ENCODE measurements at places on chromosomes 16 and 17. TPM values are rescaled to one million over a fixed set of nuclear protein-coding genes. Genes with fewer than 3 reads are reported as not detected.

The G6PC3 gene
- 81.4 TPM for total RNA-seq

The NPIPB2 gene
- total RNA-seq: 0.61 TPM

The METRN gene
- total RNA-seq: 138 TPM

The NPTX1 gene
- total RNA-seq: 0.29 TPM

The TSR3 gene
- total RNA-seq: 70.0 TPM

The MT4 gene
- total RNA-seq: not detected

The ZNF19 gene
- total RNA-seq: 2.2 TPM

The TMEM235 gene
- total RNA-seq: not detected

The NUP85 gene
- 46.0 TPM for total RNA-seq

The ZNF200 gene
- 9.4 TPM for total RNA-seq

The BTBD17 gene
- not detected for total RNA-seq

The KRT31 gene
- not detected for total RNA-seq

DNA sequence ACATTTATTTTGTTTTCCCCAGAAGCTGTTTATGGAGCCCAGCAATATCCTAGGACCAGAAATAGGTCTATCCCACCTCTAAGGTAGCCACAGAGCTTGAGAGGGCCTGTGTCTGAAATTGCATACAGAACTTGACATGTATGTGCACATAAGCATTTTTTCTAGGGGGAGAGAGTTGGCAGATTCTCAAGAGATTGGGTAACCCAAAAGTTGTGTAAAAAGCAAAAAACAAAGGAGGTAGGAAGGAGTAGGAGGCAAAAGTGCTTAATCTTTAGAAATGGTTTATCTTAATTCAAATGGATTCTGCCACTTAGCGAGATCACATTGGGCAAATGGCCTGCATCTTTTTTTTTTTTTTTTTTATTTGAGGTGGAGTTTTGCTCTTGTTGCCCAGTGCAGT lies 3.5 kb downstream of the PLK1 start:
- no peak for DNase-seq

DNA sequence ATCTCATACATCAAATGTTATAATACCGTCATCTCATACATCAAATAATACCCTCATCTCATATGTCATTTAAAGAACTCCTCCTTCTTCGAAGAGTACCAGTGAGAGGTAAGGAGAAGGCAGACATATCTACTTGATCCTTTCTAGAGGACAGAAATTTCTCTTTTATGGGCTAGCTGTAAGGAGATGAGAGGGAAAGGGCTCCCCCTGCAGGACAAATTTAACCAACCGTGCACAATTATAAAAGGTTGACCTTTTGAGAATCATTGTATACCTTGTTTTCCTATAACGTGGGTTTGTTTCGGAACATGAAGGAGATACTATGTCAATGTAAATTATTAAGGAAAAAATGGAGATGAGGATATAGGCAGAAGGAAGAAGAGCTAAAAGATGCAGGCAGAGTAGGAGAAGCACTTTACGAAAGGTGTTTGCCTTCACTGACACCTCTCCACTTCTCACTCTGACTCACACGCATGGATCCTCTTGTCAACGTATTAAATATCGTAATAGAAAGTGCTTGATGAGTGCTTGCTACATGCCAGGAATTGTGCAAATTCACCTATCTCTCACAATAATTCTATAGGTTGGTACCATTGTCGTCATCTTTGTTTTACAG lies 465.9 kb upstream of the ERCC4 start:
- DNase-seq: peak; percentile 49

DNA sequence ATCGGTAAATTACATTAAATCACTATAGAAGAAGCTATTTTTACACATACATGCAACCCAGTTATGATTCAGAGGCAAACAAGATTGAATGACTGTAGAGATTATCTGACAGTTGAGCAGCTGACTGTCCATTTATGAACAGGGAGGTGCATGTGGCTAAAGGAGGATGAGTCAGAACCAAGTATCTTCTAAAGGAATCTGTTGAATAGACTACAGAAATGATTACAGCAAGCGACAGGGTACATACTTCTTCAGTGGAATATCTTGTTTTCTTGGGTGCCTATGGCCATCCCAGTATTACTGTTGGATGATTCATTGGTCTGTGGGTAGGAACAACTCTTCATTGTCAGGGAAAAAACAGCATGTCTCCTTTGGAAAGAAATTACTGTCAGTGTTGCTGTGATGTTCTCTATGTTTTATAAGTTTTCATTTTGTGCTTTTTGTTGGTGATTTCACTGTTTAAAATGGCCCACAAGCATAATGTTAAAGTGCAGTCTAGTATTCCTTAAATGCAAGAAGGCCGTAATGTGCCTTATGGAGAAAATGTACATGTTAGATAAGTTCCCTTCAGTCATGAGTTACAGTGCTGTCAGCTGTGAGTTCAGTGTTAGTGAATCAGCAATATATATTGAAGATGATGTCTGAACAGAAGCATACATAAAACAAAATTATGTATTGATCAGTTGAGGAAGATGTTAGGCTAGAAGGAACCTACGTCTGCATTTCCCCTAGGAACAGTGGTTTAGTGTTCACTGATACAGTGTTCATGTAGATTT lies 27.0 kb downstream of the CBFB start:
- peak; percentile 91 for DNase-seq

- DNase-seq: no peak
Measured at GRCh38 chr17:73582359-73582758, 61.9 kb downstream of the SDK2 start.

GRCh38 chr16:51321251-51321650 lies 170.2 kb upstream of the SALL1 start:
- no peak for DNase-seq

DNA sequence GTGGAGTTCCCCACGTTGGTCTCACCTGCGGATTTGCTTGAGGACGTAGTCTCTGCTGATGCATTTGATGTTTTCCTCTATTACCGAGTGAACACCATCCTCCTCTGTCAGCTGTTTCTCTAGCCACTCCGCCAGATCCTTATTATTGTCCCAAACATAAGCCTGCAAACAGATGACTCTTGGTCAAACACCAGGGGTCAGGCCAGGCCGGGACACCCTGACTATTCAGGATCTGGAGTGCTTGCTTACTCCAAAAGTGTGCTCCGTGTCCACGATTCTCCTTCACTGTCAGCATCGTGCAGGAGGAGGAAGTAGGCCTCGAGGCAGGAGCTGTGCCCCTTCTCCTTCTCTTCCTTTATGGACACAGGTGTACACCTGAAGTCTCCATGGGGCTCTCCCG lies 140.2 kb downstream of the AATF start:
- peak; percentile 16 for DNase-seq

GRCh38 chr16:69286941-69287713 lies 24.0 kb upstream of the VPS4A start:
- peak; percentile 64 for DNase-seq

DNA sequence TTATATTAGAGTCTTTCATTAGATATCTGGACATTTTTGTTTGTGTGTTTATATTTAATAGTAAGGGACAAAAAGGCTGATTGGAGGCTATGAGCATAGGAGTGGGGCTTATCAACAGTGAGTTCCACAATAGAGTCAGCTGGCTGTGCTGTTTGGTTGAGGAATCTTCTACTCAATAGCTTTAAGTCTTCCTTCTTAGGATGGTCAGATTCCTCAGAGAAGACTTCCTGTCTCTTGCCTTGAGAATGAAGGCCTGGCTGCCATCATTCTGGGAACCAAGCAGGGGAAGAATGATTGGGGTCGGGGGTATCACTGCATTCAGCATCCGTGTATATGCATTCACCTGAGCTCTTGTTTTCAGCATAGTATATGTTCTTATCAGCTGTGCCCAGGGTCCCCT lies 31.9 kb upstream of the ABCC11 start:
- peak; percentile 70 for DNase-seq

DNA sequence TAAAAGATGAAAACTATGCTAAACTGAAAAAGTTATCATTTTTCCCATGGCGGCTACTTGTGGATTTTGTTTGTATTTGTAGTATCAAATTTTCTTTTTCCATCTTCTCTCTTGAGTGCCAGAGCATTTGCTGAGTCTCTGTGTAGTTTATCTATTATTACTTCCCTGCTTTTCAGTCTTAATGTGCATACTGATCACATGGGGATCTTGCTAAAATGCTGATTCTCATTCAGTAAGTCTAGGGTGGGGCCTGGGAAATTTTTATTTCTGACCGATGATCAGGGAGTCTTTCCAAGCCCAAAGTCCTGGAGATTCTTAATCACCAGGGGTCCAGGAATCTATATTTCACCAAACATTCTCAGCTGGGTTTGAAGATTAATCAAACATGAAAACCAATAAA lies 189.0 kb upstream of the GOT2 start:
- DNase-seq: no peak

GRCh38 chr16:56869513-56870275 lies 4.7 kb downstream of the SLC12A3 start:
- peak; percentile 60 for DNase-seq

DNA sequence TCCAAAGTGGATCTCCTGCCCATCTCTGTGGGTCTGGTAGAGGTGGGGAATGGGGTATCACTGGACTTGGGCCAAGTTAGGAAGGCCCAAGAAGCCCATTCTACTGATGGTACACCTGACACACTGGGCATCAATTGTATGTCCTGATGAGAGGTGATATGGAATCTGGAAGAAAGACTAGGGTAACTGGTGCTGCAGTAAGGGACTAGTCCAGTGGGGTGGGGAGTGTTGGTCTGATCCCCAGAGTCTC lies 5.9 kb upstream of the NFATC3 start:
- DNase-seq: no peak

GRCh38 chr16:62408760-62409159 lies 372.5 kb upstream of the CDH8 start:
- DNase-seq: peak; percentile 57

GRCh38 chr17:51000835-51001638 lies 119.6 kb downstream of the SPAG9 start:
- DNase-seq: peak; percentile 80

DNA sequence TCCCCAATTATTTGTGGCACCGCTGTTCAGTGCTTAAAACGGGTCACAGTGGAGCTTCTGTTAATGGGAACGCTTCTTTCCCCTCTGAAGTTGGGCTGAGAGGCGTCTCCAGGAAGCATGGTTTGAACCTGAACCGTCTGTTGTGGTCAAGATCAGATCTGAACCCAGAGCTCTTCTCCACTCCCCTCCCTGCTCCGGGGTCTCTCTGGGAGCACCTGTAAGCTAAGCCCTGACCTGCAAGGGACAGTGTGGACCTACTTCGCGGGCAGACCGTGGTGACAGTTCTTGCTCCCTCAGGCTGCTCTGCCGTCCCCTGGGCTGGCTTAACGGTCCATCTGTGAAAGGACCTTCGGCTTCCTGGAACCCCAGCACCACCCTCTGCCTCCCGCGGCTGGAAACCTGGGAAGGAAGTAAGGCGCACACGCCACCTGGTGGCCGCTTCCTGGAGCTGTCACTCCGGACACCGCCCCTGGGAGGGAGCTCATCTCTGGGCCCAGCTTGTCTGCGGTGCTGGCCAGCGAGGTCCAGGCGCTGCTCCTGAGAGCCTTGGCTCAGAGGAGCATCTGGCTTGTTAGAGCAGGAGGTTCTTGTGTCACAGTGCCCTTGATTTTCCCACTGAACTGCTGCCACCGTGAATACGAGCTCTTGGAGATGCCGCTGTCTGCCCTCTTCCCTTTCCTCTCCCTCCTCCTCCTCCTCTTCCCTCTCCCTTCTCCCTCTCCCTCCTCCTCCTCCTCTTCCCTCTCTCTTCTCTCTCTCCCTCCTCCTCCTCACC lies 518.5 kb upstream of the EEF2KMT start:
- peak; percentile 68 for DNase-seq

- DNase-seq: peak; percentile 25
Measured at GRCh38 chr17:2712300-2713043, 908 bp upstream of the CLUH start.

DNA sequence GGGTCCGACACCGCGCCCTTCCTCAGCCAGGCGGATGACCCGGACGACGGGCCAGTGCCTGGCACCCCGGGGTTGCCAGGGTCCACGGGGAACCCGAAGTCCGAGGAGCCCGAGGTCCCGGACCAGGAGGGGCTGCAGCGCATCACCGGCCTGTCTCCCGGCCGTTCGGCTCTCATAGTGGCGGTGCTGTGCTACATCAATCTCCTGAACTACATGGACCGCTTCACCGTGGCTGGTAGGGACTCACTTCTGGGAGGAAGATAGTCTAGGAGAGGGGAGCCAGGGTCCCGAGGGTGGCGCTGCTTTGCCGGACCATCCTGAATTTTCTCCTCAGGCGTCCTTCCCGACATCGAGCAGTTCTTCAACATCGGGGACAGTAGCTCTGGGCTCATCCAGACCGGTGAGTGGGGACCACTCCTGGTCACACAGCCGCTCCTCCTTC lies 601 bp downstream of the SPNS1 start:
- DNase-seq: no peak

- no peak for DNase-seq
Measured at GRCh38 chr17:19763416-19763815, 15.3 kb upstream of the ALDH3A1 start.

- no peak for DNase-seq
Measured at GRCh38 chr17:10332515-10332914, 40.3 kb downstream of the MYH13 start.

DNA sequence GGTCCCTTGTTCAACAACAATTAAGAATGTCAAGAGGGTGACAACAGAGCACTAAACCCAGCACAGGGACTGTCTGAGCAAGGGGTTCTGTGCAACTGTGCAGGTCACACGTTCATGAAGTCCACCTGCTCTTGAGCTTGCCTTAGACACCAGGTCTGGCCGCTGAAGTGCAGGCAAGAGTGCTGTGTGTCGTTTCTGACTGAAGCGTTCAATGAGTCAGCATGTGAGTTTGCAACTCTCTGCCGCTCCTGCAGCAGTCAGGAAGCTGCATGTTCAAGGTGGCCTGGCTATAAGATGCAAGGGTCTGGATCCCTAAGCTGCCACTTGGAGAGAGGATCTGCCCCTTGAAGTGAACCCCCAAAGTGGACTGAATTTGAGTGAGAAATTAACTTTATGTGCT lies 332.7 kb upstream of the HSBP1 start:
- no peak for DNase-seq

- DNase-seq: peak; percentile 68
Measured at GRCh38 chr16:25838724-25839186, 147.0 kb downstream of the HS3ST4 start.

DNA sequence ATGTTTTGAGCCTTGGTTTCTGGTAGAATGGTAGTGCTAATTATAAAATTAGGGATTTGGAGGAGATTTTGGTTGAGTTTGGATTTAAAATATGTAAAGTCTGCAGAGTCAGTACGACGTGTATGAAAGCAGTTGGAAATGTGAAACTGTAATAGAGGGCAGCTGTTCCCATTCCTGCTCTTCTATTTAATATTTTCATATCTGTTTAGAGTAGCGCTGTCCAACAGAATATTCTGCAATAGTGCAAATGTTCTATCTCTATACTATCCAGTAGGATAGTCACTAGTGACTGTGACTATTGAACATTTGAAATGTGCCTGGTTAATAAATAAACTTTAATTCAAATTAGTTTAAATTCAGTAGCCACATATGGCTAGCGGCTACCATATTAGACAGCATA lies 443.4 kb upstream of the SOX9 start:
- no peak for DNase-seq
